Cardiac muscle cell (in vitro differentiated cells and primary cell): ENCODE measurements at places on chromosomes 11 and 22. TPM values are rescaled to one million over a fixed set of nuclear protein-coding genes. Genes with fewer than 3 reads are reported as not detected.

DNA sequence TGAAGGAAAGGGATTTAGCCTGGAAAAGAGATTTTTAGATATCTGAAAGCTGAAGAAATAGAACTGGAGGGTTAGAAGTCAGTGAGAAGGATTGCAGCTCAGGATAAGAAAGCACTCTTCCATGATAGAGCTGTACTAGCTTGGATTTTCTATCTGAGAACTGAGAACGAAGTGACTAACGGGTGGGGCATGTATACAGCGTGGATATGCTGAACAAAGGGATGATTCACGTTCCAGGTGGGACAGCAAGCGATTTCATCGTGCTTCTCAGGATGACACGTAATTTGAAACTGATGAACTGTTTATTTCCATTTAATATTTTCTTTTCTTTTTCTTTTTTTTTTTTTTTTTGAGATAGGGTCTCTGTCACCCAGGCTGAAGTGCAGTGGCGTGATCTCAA lies 53.0 kb downstream of the GRAMD1B start:
- no peak for DNase-seq

DNA sequence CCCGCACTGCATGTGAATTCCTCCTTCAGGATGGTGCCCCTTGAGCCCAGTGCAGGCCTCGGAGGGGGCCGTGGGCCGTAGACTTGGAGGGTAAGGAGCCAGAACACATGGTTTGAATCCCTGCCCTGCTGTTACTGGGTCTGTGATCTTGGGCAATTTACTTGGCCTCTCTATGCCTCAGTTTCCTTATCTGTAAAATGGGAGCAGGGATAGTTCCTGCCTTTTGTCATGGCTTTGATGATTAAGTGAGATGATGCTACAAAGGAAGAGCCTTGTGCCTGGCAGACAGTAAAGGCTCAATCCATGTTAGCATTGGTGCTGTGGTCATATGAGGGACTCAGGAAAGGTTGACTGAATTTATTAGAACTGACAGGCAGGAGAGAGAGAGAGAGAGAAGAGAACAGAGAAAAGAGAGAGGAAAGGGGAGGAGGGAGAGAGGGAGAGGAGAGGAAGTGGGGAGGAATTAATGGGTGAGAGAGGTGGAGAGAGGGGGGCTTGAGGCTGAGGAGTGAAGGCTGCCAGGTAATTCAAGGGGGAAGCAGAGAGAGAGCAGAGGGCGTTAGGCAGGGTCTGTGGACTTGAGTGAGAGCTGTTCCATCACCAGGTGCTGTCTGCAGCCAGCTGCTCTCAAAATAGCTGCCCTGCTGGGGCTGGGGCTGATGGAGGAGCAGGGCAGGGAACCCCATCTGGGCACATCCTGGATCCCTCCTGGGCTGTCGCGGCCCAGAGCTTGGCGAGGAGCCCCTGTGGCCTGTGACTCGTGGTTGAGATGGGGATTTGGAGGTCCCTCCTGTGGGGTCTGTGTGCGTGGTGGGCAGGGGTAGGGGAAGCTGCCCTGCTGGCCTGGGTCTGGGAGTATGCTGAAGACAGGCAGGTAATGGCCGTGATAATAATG lies 44.1 kb downstream of the MCM5 start:
- DNase-seq = no peak

DNA sequence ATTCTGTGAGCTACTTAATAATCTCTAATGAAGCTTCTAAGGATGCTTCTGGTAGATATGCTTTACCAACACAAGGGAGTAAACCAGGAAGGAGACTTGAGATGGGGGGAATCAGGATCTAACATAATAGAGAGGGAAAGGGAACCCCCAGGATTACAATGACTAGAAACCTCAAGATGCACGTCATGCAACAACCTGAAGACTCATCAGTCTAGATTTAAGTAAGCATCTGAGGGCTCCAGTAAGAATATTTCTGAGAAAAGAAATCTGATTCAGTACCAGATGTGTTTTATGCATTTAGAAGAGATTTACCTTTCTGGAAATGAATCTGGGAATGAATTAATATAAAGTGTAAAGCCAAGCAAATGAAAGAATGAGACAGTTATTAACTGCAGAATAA lies 15.2 kb downstream of the KDM4D start:
- no peak for DNase-seq

- DNase-seq = peak; percentile 42
Measured at GRCh38 chr22:39518996-39519680, 1.2 kb upstream of the ATF4 start.

Gene CTSW
- not detected in 2 replicates for total RNA-seq
